ENCODE measurements at places on chromosomes 4 and X.

- DNase-seq: no peak
These were observed 120.3 kb downstream of the CHRNA9 start for GRCh38 chr4:40455340-40455902.

GRCh38 chr4:5908876-5909427 is 16.1 kb upstream of the CRMP1 start:
- no peak for DNase-seq

DNA sequence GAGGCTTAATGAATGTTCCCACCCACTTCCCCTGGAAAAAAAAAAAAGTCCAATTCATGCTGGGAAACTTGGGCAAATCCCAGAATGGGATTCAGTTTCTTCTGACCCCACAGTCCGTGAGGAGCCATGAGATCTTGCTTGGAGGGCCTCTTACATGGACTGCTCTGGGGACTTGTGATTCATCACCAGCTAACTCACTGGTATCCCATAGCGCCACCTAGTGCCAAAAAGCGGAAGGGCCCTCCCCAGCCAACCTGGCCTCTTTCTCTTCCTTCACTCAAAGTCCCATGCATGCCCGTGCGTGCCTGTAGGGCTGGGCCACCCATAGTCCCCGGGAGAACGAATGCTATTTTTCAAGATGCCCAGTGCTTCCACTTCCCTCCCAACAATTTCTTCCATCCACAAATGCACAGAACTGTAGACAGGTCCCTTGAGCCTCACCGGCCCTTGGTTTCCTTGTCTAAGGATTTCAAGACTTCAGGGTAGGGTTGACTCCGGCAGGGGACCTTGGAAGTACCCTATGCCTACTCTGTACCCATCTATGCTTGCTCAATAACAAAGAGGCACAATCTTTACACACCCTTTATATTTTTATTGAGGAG is 5.1 kb downstream of the RTL5 start:
- peak; percentile 40 for DNase-seq

DNA sequence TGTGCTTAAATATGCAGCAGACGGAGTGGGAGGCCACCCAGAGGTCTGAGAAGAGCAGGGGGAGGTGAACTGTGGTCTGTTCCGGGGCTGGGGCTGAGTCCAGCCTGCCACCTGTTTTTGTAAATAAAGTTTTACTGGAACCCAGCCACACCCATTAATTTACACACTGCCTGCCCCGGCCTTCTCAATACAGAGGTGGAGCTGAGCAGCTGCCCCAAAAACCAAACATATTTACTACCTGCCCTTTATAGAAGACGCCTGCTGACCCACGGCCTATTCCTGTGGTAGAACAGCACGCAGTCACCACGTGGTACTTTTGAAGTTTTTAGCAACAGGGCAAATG is 45.9 kb downstream of the FGFRL1 start:
- no peak for DNase-seq

DNA sequence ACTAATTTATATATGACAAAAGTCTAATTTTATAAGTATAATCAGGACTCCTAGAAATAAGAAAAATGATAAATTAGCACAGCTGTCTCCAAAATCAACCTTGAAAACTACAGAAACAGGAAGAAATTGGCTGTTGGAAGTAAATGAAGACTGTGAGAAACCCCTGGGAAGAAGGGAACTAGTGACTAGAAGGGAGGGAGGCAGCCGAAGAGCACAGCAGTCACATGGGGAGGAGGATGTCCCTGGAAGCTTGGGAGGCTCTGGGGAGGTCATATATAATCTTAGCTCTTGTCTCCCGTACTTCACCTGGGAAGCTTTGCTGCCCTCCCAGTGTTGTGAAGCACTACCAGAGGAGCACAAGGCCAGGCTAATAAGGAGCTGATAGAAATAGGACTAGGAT is 8.9 kb upstream of the TMA16 start:
- DNase-seq: no peak

GRCh38 chr4:109065006-109065405 is 237.5 kb downstream of the COL25A1 start:
- DNase-seq: no peak

GRCh38 chr4:158722291-158722916 is 792 bp downstream of the PPID start:
- no peak for DNase-seq

- DNase-seq: no peak
These were observed 558.8 kb upstream of the GRIA3 start for GRCh38 chrX:122625239-122625638.

GRCh38 chrX:85611926-85612325 is 232.5 kb upstream of the POF1B start:
- no peak for DNase-seq

DNA sequence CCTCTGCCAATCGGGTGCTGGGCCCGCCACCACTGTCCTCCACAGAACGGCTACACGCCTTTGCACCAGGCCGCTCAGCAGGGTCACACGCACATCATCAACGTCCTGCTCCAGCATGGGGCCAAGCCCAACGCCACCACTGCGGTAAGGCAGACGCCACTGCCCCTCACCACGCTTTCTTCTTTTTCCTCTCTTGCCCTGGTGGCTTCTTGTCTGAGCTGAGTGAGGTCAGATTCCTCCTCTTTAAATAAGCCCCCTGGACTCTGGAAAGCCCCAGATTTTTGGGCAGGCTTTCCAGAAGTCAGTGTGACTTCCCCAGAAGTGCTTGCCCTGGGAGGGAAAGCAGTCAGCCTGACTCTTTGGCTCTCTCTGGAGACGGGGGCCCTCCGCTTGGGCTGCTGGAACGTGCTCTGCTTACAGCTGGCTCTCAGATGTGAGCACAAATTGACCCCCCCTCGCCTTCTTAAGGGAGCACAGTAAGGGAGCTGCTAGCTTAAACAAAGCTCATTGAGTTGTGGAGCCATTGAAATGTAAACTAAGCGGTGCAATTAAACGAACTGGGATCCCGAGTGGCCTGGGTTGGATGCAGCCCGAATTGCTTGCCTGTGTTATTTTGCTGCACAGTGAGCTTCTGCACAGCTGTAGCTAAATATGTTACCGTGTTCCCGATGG is 243.1 kb downstream of the ANK2 start:
- DNase-seq: no peak

DNA sequence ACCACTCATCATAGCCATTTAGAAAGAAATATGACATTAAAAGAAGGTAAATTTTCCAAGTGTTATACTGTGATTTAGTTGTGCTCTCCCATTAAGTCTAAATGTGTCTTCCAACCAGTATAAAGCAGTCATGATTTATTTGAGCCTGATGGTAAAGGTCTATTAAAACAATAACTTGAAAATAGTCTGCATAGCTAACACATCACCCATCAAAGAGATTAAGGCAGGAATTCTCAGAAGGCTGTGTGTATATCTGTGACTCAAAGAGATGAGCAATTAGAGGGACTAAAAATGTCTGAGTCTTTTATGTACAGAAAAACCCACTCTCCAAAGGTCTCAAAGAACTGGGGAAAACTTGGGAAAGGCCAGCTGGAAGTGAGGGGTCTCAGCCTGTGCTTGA is 70.3 kb upstream of the IQCM start:
- peak; percentile 70 for DNase-seq

DNA sequence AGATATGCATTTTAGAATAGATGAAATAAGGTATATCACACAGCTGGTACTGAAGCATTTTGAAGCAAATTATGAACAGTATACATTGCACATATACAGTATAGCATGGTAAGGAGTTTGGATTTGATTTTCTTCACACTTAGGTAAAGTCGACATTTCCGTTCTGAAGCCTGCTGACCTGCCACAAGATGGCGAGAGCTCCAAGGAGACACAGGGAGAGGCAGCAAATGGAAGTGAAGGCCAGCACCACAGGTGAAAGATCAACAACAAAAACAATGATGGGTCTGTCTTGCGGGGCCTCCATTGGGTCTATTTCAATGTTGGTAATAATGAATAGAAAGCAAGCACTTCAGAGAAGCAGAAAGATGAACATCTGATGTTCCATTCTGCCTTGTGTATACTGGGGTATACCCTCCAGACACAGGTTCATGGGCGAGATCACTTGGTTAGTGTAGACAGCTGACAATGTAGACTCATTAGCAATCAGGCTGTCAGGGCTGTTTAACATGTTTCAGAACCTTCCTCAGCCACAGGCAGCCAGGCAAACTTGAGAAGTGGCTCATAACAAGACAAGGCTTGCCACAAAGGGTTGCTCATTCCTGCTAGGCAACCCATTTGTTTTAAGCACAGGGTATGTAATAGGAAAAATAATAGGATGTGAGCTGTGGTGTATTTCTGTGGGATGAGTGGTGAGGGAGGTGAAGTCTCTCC is 21.4 kb upstream of the NOX1 start:
- no peak for DNase-seq

GRCh38 chrX:48498374-48498809 is 10.4 kb upstream of the PORCN start:
- peak; percentile 12 for DNase-seq

DNA sequence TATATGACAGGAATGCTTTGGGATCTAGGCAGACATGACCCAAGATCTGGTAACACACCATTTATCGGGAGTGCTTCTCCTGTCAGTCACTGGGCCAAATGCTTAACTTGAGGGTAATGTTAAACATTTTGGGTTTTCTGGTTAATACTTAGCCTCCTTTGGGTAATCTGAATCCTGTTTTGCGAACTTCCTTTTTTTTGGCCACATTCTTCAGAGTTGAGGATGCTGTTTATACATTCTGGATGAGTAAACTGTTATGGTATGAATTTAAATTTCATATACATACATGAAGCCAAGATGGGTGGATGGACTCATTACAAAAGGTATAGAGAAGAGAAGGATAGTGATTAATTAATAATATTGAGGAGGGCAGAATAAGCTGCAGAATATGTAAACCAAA is 36.1 kb downstream of the MID1IP1 start:
- DNase-seq: no peak

GRCh38 chr4:81737865-81738559 is 266.3 kb upstream of the RASGEF1B start:
- DNase-seq: no peak

- DNase-seq: no peak
These were observed 23.9 kb upstream of the CENPU start for GRCh38 chr4:184757810-184758209.

DNA sequence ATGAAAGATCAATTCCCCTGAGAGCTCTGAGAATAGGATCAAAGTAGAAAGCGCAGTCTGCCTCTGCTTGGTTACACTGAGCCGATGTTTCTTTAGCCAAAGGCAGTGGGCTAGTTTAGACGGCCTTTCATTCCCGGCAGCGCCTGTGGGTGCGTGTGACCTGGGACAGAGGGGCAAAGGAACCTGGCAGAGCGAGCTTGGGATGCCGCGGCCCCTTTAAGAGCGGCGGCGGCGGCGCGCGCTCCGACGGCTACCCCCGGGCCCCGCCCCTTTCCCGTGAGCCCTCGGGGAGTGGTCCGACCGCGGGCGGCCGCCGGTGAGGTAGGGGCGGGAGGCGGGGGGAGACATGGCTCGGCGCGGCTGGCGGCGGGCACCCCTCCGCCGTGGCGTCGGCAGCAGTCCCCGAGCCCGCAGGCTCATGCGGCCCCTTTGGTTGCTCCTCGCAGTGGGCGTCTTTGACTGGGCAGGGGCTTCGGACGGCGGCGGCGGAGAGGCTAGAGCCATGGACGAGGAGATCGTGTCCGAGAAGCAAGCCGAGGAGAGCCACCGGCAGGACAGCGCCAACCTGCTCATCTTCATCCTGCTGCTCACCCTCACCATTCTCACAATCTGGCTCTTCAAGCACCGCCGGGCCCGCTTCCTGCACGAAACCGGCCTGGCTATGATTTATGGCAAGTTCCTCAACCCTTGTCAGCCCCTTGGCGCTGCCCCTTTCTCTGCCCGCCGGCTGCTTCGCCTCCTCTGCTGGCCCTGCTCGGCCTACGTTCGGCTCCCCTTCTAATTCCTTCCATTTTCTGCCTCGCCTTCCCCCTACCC is at the start of gene SLC9A6:
SLC9A6 (plus strand) TSS at position 279 of the 816 bp plus-strand sequence; CDS start at position 503, 224 bp downstream.
- DNase-seq: no peak

GRCh38 chr4:108884596-108884995 is 121.7 kb upstream of the ETNPPL start:
- DNase-seq: no peak

GRCh38 chr4:75343333-75343732 is 170.9 kb downstream of the RCHY1 start:
- DNase-seq: no peak

- DNase-seq: no peak
These were observed 31.3 kb downstream of the HAND2 start for GRCh38 chr4:173498771-173499170.

DNA sequence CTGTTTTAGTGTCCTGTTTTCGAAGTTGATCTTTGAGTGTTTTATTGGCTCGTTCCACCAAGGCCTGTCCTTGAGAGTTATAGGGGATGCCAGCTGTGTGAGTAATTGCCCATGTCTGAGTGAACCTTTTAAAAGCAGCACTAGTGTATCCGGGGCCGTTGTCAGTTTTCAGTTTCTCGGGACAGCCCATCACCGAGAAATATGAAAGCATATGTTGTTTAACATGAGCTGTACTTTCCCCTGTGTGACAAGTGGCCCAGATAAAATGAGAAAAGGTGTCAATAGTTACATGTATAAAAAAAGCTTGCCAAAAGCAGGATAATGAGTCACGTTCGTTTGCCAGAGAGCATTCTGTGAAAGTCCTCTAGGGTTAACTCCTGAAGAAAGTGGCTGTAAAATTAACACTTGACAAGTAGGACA is 48.6 kb upstream of the RASSF6 start:
- no peak for DNase-seq

DNA sequence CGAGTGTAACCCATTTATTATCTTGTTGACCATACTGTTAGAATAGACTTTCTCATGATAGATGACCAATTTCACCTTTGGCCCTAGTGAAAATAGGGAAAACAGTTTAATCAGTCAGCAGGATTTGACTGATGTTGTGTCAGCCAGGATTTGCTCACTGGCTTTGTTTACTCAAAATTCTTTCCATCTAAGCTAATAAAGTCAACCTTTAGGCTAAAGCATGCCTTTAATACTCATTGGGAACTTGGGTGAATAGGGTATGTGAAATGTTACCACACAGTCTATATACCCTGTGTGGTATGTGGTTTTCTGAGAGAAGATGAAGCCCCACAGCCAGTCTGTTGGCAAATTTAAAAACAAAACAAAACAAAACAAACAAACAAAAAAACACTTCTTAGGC is 18.7 kb upstream of the SPANXB1 start:
- DNase-seq: no peak

- DNase-seq: no peak
These were observed 44.6 kb upstream of the TEX13A start for GRCh38 chrX:105265093-105265492.

- no peak for DNase-seq
These were observed 94.3 kb downstream of the AREG start for GRCh38 chr4:74539044-74539790.
